ENCODE measurements at places on chromosomes 6 and 20. TPM values are rescaled to one million over a fixed set of nuclear protein-coding genes. Genes with fewer than 3 reads are reported as not detected.

ACSS2 gene
- 40.1 TPM for total RNA-seq

FAM217A gene
- total RNA-seq, result not detected

ETV7 gene
- 0.24 TPM for total RNA-seq

YTHDF1 gene
- total RNA-seq, result 27.0 TPM

TNXB gene
- 45.7 TPM for total RNA-seq

TCF19 gene
- 62.6 TPM for total RNA-seq

C6orf47 gene
- 22.0 TPM for total RNA-seq

CALHM4 gene
- not detected for total RNA-seq

CCN2 gene
- total RNA-seq, result 42.1 TPM

ELOVL2 gene
- 9.4 TPM for total RNA-seq

SPTLC3 gene
- total RNA-seq, result 3.8 TPM

SLC22A16 gene
- total RNA-seq, result not detected

DNA sequence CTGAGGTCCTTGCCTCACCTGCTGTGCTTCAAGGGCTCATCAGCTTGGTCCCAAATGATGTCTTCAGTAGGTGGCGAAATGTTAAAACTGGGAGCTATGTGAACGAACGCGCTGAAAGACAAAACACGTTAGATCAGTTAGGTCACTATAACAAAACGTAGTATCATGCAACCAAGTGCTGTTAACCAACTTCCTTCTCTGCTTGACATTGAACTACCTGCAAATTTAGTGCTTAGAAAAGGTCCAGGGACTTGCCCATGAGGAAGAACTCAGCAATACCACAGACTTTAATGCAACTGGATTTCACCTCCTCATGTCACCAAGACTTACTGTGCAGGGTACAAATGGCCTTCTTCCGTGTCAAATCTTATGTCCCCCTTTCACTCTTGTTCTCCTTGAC is 24.8 kb downstream of the BACH2 start:
- DNase-seq, result no peak

DNA sequence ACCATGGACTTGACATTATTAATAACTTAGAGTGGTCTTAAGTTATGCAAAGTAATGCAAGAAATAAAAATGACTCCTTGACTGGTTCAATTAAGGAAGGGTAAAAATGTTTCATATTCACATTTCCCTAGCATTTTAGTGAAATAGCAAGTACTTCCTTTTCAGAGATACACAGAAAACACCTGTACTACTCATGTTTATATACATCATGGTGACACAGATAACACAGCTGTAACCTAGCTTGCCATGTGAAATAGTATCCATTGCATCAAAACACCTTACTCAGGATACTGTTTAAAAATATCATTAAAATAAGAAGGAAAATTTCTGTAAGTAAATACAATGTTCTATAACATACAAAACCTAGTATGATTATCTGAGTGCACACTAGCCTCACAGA is 102.4 kb downstream of the AHI1 start:
- no peak for DNase-seq

- DNase-seq, result peak; percentile 9
These were observed 42.4 kb downstream of the TXLNB start for GRCh38 chr6:139249395-139249794.

DNA sequence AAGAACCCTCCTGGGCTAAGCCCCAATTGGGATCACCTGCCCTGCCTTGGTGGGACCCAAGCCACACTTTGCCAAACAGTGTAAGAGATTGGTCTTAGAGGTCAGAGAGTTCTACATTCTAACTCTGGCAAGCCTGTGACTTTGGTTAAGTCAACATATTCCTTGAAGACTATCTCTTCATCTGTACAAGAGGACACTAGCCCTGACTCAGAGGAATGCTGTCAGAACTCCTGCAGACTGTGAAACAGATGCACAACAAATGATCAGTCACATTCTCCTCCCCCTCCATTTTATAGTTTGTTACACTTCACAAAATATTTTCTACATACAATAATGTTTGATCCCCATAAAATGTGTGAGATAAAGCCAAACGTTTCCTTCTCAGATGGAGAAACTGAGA is 91.7 kb upstream of the EPB41L1 start:
- DNase-seq, result no peak

DNA sequence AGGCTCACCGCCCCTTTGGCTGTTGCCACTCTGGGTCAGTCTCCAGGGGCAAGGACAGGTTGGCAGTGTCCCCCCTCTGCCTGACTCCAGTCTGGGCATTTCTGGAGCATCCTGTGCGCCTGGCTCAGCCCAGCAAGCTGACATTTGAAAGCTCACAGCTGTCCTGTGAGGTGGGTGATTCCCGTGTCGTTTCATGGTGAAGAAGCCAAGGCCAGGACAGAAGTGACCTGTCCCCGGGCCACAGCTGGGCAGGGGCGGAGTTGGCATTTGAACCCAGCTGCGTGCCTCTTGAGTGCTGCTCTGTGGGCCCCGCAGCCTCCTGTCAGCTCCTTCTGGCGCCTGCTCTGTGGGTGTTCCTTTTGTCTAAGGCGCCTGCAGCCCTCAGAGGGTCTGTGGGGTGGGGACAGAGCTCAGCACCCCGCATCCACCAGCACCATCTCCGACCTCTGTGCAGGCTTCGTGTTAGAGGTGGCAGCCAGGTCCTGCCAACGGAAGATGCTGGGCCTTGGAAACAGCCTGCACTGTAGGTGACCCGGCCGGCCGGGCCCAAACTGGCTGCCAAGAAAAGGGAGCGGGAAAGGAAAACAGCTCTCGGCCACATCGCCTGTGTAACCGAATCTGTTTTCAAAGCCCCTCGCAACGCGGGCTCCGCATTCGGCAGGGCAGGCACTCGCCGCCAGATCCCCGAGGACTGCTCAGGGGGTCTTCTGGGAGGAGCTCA is 5.8 kb upstream of the GATA5 start:
- DNase-seq, result no peak

DNA sequence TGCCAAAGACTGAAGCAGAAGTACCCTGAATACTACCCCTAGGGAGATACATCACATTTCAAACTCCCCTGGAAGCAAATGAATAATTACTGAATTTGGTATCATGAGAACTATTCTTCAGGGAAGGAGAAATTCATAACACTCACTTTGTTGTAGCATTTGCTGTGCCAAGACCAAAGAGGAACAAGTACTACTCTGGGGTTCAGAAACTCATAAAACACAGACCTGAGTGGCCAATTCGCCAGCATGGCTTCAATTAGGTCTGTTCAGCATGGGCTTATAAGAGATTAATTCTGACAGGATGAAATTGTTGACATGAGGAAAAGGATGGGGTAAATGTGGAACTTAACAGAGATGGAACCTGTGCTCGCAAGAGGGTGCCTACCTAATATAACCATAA is 6.5 kb downstream of the ELOVL5 start:
- DNase-seq, result no peak

DNA sequence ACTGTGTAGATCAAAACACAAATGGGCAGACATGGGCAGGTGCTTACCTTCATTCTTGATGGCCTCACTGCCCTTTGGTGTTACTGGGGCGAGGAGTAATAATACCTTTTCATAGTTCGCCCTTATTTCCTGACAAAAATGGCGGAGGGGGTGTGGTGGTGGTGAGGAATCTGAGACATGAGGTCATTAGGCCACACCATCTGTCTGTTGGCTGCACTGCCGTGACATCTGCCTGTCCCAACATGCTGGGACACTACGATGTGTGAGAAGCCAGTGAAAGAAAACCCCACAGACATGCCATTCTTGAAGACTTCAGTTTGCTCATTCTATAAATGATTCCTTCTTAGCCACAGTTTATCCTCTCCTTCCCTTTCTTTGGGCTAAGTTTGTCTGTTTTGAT is 13.4 kb upstream of the MAPRE1 start:
- no peak for DNase-seq

DNA sequence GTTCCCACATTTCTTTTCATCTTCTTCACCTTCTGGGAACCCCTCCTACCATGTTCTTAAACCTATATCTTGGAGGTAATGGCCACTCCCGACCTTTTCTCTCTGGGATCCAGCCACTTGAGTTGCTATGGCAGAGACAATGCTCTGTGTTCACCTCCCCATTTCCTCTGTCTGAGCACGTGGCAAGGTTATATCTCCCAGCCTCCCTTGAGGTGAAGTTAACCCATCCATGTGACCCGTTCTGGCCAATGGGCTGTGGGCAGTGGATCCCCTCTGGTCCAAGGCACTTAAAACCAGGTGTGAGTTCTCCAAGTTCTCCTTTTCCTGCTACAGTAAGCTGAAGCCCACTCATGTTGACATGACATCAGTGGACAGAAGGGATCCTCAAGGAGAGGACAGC is 261.4 kb downstream of the LRFN2 start:
- no peak for DNase-seq

DNA sequence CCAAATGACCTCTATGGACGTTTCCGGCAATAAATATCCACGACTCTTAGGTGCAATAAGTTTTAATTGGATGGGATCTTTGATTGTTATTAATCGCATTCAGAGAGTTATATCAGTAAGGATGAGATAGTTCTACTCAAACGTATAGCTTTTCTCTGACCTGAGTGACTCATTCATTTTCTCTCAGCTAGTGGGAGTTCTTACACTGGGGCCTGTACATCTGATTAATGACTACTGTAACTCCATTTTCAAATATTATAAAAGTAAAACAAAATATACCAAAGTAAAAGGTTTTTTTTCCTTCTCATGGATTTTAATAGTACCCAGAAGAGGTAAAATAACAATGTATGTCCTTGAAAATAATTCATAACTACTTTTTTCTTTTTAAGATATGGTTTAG is 41.1 kb upstream of the SAMD5 start:
- no peak for DNase-seq

DNA sequence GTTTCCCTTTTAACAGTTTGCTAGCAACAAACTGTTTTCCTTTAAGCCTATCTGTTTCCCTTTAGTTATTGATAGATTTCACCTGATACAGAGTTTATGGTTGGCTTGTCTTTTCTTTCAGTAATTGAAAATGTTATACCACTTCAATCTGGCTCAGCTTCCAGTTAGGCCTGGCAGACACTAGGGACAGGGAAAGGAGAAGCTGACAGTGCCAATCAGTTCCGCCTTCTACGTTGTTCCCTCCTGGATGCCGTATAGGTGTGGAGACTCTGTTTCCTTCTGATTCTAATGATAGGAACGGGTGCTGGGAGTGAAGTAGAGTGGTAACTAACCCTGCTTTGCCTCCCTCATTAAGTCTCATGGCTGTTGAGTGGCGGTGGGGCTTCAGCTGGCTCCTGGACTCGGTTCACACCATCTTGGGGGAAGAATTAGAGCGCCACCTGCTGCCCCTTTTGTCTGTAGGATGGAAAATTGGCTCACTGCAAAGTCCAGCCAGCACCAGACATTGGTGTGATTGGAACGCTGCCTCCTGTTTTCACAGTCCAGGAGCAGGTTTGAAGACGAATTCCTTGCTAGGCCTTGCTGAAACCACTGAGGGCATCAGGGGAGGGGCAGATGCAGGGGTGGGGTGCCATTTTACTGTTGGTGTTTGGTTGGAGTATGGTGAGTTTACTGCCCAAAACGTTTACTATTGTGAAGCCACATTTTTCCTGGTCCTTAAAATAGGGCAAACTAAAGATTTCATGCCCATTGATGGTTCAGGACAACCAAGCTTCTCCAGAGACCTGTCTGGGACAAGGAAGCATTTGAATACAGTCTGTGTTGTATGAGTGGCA is 1729.5 kb downstream of the GRIK2 start:
- peak; percentile 39 for DNase-seq

- no peak for DNase-seq
These were observed 27.6 kb downstream of the HCK start for GRCh38 chr20:32079655-32080109.

DNA sequence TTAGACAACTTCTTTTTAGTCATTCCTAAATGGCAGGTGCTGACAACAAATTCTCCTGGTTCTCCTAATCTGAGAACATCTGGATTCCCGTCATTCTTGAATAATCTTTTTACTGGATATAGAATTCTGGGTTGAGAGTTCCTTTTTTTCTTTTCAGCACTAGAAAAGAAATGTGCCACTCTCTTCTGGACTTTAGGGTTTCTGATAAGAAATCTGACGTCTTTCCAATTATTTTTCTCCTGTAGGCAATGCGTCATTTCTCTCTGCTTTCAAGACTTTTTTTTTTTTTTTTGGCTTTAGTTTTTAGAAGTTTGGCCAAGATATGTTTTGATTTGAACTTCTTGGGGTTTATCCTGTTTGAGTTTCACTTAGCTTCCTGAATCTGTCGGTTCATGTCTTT is 66.1 kb upstream of the RNF24 start:
- DNase-seq, result no peak

DNA sequence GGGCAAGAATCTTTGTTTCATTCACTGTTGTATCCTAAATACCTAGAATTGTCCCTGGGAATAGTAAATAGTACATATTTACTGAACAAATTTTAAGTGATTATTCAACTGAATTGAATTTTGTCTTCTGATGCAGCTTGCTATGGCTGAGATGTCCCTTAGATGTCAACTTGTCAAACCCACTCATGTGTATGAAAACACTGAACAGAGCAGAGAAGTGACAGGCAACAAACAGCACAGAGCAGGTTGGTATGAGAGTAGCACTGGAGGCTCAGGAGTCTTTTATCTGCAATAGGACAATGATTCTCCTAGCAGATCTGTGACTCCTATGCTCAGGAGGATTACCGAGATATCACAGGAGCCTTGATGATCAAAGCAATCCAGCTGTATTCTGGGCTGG is 540.1 kb upstream of the CHD6 start:
- no peak for DNase-seq

- DNase-seq, result no peak
These were observed 124.6 kb downstream of the MYB start for GRCh38 chr6:135305684-135306083.

All from A172 (cell line).